ENCODE measurements at places on chromosomes 12 and 14. TPM values are rescaled to one million over a fixed set of nuclear protein-coding genes. Genes with fewer than 3 reads are reported as not detected.

Gene ZNF385A
- 5.0 TPM for total RNA-seq

- DNase-seq: no peak
Measured at GRCh38 chr12:5960783-5961182, 15.7 kb upstream of the ANO2 start.

Gene KRT6C
- not detected for total RNA-seq

DNA sequence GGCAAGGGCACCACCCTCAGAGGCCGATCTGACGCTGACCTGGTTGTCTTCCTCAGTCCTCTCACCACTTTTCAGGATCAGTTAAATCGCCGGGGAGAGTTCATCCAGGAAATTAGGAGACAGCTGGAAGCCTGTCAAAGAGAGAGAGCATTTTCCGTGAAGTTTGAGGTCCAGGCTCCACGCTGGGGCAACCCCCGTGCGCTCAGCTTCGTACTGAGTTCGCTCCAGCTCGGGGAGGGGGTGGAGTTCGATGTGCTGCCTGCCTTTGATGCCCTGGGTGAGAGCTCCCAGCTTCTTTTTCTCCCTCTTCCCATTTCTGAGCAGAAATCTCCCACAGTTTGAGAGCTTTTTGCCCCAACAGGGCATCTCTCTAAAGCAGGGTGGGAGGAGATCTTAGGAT lies 1.8 kb downstream of the OAS1 start:
- no peak for DNase-seq

DNA sequence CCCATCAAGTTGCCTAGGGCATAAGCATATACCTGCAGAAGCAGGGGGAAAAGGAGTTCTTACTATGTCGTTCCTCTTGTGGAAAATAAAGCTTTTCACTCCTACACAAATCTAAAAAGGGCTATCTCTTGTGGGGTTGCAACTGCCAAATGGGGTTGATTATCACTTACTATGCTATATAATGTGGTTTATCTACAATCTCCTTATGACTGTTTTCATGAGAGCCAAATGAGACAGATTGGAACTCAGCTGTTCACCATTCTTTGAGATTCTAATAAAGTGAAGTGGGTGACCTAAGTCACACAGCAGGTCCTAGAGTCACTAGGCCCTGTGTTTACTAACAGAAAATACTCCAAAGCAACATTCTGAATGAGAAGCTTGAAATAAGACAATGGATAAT lies 47.7 kb downstream of the CIT start:
- no peak for DNase-seq

Gene VDR
- 0.86 TPM for total RNA-seq

DNA sequence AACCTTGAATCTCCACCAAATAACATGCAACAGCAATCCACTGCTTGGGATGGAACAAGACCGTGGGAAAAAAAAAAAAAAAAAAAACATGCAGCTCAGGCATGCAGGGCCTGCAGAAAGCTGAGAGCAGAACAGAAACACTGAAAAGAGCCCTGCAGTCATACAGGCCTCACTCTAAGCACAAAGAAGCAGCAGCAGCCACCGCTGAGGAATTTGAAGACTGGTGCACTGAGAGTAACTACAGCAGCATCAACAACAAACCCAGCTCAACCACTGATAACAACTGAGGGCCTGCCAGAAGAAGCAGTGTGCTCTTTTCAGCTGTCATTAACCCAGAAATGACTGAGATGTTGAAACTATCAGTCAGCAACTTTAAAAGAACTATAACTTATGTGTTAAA lies 354.7 kb upstream of the TMTC1 start:
- no peak for DNase-seq

DNA sequence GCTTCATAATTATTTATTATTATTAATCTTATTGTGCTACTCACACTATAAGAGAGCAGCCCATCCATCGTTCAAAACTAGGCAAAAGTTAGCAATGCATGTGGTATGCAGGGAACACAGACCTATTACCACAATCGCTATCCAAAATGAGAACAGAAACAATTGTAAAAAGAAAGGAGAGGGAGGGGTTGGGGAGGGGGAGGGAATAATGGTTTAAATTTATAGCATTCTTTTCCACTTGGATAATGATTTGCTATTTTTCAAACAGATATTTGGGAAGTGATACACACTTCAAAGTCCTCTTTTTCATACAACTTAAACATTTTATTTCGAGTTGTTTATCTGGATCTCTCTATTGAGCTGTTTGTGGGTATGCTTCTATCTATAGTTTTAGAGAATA lies 248.6 kb upstream of the SOX5 start:
- DNase-seq: no peak

- DNase-seq: no peak
Measured at GRCh38 chr14:55720796-55721195, 140.8 kb downstream of the KTN1 start.

Gene RASSF8
- total RNA-seq: 0.58 TPM

Gene TSPAN19
- not detected for total RNA-seq

Gene CCDC175
- not detected for total RNA-seq

GRCh38 chr12:59637692-59638070 lies 41.9 kb downstream of the SLC16A7 start:
- no peak for DNase-seq

DNA sequence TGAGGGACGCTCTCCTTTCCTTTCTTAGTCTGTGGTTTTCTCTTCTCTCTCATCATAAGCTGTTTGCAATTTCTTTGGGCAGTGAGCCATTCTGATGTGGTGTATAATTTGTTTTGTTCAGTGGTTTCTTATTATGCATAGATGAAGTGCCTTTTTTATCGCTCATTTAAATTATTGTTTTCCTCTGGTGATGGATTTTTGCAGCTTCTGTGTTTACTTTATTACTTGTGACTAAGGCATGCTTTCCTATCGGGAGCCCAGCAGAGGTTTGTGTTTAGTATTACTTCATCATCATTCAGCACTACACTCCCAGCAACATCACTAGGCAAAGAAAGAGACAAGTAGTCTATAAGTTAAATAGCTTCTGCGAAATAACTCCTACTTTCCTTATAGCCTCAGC lies 586.6 kb upstream of the NOVA1 start:
- DNase-seq: no peak

DNA sequence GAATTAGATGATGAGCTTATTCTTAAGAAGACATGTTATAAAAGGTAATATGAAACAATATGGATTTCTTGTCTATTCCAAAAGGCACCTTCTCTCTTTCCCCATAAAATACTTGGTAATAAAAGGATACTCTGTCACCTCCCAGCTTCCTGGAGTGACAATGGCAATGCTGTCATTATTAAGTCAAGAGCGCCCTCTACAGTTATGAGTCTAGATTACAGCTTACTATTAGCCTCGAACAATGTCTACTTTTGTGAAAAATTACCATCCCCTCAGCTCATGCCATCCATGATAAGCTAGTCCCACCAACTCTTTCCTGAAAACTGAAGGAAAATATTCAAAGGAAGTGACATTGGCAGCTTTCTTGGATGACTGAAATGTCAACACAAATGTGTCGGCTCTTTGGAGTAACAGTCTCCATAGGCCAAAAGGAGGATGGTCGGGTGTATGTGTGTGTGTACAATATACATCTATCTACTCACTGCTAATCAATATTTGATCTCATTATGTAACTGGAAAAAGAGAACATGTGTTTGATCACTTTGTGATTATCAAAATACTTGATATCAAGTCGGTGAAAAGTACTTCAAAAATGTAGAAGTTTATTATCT lies 48.7 kb upstream of the CDKN3 start:
- DNase-seq: no peak

- no peak for DNase-seq
Measured at GRCh38 chr12:130336723-130337487, 782 bp upstream of the PIWIL1 start.
